ENCODE measurements at places on chromosomes 1 and 21. TPM values are rescaled to one million over a fixed set of nuclear protein-coding genes. Genes with fewer than 3 reads are reported as not detected.

DNA sequence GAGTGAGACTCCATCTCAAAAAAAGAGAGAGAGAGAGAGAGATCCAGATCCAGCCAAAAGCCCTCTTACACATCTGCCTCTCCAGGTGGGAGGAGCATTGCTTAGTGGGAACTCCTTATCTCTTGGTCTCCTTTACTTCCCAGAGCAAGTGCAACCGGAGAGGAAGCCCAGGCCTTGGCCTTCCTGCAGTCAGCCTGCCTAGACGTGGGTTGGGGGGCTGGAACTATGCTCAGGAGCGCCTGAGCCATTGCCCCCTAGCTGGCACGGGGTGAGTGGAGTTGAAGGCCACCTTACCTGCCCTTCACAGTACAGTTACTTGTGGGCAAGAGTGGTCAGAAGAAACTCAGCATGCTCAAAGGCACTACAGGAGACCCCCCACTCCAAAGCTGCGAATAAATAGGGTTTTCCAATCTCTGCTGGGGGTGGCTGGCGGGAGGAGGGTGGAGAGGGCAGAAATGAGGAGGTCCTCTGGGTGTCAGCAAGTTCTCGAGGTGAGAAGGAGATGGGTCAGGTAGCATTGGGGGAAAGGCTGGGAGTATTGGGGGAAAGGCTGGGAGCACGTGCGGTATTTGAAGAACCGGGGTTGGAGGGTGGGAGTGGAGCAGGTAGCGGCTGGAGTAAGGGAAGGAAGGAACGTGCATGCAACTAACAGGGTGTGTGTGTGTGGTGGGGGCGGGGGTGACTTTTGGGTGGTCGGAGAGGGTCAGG, 4.7 kb upstream of the DMBX1 start:
- H3K36me3 ChIP-seq = no peaks in the 10 kb centered on the region
- H3K27me3 ChIP-seq = peaks cover 97% of the 10 kb centered on the region
- no peak overlapping the region for H3K4me3 ChIP-seq
- H3K4me1 ChIP-seq = peaks cover 8% of the 10 kb centered on the region
- H3K27ac ChIP-seq = no peak overlapping the region

DNA sequence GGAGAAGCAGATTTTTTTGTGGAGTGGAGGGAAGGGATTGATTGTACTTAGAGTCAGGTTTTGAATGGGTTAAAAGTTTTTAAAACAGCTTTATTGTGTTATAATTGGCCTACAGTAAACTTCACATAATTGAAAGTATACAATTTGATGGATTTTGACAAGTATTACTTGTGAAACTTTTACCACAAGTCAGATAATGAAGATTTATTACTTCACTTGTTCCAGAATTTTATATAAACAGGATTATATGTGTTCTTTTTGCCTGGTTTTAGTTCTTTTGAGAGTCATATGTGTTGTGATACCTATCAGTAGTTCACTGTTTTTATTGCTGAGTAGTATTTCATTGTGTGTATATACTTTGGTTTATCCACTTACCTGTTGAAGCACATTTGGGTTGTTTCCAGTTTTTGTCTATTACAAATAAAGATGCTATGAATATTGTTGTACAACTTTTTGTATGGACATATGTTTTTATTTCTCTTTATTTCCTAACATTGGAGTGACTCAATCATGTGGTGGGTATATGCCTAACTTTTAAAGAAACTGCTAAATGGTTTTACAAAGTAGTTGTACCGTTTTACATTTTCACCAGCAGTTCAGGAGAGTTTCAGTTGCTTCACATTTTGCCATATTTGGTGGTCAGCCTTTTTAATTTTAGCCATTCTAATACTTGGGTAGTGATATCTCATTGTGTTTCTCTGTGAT, 71.0 kb downstream of the DYRK1A start:
- H3K27me3 ChIP-seq = no peaks in the 10 kb centered on the region
- DNase-seq = no peak
- no peaks in the 10 kb centered on the region for H3K36me3 ChIP-seq

DNA sequence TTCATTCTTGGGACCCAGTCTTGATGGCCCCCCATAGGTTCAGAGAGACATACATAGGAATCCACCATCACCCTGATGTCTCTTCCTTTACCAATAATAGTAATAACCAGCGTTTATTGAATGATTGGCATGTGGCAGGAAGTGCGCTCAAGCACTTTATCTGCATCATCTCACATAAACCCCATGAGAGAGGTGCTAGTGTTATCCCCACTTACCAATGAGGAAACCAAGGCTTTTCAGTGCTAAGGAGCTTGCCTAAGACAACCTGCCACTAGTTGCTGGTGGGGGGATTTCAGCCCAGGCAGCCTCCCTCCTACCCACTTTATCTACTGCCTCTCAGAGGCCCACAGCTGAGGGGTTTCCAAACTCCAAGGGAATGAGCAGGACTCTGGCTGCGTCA, 7.7 kb downstream of the LGR6 start:
- no peak overlapping the region for H3K27ac ChIP-seq
- no peak for DNase-seq
- H3K36me3 ChIP-seq = no peaks in the 10 kb centered on the region
- H3K27me3 ChIP-seq = peaks cover 4% of the 10 kb centered on the region
- no peaks in the 10 kb centered on the region for H3K4me1 ChIP-seq
- H3K4me3 ChIP-seq = no peak overlapping the region

DNA sequence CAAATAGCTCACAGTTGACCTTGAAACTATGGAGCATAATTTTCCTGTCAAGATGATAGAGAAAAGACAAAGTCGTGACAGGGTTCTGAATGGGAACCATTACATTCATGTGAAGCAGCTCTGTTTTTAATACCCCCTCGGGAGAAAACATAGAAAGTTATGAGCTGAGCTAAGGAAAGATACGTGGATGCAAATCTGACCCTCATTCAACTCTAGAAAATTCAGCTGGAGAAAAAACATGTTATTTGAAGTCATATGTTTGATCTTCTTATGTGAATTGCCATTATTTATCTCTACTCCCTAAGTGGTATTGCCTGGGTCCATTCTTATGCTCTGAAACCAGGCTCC, 48.0 kb upstream of the LRRC52 start:
- no peak overlapping the region for H3K4me3 ChIP-seq
- H3K27me3 ChIP-seq = no peaks in the 10 kb centered on the region
- no peak for DNase-seq
- H3K27ac ChIP-seq = no peak overlapping the region
- H3K4me1 ChIP-seq = peaks cover 8% of the 10 kb centered on the region

SELP gene
- 0.27 TPM for total RNA-seq
